Omental fat pad (tissue), 4 donors: ENCODE measurements at places on chromosomes 4 and X.

GRCh38 chr4:3010998-3011397 lies 47.6 kb downstream of the GRK4 start:
- no peak for DNase-seq

- DNase-seq = no peak
These were observed 31.6 kb upstream of the MRFAP1 start for GRCh38 chr4:6608758-6609414.

- DNase-seq = no peak
These were observed 11.7 kb downstream of the CFAP97 start for GRCh38 chr4:185192059-185192458.

DNA sequence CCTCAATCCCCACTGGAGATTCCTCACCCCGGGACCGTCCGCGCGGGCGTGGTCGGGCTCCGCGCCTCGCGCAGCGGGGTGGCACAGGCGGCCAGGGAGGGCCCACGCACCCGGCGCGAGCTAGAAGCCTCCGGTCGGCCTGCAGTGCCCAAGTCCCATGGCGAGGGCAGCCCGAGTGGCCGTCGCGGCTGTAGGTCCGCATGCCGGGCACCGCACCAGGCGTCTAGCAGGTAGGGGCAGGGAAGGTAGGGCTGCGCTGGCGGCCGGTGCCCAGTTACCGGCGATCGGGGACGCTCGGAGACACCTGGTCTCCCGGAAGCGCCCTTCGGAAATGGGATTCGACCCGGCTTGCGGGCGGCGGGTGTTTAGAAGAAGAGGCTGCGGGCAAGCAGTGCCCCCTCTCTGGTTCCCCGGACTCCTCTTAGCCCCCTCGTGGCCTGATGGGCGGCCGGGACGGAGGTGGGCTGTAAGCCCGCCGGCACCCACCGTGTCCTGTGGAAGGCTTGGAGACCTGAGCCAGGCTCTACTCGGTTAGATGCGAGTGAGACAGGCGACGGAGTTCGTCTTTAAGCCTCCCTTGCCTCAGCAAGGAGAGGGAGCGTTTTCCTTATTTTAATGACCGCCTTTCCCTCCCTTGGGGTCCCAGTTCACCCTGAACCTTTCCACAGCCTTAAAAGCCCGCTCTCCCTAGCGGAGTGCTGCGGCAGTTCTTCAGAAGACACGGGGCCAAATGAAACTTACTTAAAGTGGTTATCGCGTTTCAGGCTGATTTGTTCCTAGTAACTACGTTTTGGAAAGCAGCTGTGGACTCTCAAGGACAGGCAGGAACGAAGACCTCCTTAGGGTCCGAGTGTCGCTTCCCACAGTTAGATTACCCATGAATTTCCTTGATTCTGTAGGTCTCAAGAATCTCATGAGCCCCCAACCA lies 821 bp downstream of the SLITRK2 start:
- DNase-seq = no peak

GRCh38 chrX:135193740-135194139 lies 22.5 kb upstream of the CT55 start:
- DNase-seq = no peak

DNA sequence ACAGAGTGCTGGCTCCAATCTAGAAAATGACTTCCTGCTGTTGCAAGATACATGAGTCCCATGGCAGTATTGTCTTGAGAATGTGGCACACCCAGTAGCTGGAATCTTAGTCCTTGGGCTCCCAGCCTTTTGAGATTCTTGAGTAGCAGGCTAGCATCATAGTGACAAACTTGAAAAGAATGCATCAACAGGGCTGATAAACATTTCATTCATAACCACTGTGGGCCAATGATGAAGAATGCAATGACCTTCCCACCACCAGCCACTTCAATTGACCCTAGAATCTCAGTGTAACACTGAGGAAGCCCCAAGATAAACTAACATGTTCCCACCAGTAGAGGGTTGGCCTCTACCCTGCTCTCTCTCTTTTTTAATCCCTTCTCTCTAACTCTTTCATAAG lies 329.3 kb downstream of the GBA3 start:
- no peak for DNase-seq

DNA sequence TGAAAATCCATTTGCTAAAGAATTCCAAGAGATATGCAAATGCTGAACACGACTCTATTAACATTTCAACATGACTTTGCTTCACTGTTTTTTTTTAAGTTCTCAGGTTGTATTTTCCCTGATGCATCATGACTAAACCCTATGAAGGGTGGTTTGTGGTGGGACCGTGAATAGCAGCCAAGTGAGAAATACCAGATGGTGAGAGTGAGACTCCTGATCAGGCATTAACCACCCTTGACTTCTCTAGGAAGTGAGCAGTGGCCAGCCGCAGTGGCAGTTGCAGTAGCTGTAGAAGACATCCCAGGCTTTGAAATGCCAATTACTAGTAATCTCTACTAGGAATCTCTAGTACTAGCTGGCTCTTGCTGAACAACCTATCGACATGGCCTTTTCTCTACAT lies 383.4 kb downstream of the FAM133A start:
- DNase-seq = no peak

GRCh38 chr4:38820329-38821061 lies 15.9 kb upstream of the TLR1 start:
- no peak for DNase-seq

- DNase-seq = no peak
These were observed 185.5 kb upstream of the AFF2 start for GRCh38 chrX:148314876-148315275.

GRCh38 chr4:175306436-175306835 lies 388.3 kb downstream of the ADAM29 start:
- no peak for DNase-seq

DNA sequence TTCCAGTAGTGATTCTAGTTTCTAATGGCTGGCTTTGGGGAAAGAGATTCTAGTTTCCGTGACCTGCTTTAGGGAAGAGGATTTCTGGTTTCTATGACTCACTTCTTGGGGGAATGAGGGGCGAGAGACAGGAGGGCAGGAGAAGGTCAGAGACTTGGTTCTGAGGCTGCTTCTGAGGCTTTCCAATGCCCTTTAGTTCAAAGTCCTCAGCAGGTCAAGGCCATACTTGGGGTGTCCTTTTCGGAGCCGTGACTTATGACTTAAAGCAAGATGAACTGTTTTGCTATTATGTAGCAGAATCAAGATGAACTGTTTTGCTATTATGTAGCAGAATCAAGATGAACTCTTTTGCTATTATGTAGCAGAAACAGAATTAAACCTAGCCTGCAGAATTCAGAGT lies 52.2 kb upstream of the TLR3 start:
- DNase-seq = no peak

DNA sequence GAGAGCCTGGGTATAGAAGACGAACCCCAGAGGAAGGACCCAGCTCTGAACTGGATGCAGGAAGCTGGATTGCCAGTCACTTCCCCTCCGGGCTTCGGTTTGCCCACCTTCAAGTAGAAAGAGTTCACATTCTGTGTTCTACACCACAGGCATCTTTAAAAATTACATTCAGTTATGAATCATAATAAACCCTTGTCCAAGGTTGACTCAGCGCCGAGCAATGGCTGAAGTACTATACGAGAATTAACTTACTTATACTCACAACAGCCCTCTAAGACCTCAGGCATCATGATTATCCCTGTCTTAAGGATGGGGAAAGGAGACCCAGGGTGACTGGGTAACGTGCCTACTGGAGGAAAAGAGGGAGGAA lies 72.5 kb downstream of the EVC2 start:
- DNase-seq = no peak

DNA sequence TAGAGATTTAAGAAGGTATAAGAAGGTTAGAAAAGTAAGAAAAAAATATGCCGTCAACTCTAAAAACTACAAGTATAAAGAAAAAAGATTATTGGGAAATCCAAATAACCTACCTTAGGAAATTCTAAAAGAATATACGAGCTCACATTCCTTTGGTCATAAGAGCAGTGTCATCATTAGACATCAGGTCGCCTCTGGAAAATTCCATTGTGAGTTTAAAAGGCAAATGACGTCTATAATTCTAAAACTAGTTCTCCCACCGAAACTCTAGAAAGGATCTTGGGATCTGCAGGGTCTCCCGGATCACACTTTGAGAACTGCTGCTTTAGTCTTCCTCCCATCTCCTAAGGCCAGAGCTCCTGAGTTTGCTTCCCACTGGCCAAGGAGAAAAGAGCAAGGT lies 518 bp upstream of the SAT1 start:
- no peak for DNase-seq

- no peak for DNase-seq
These were observed 51.9 kb downstream of the CPZ start for GRCh38 chr4:8644461-8644891.

DNA sequence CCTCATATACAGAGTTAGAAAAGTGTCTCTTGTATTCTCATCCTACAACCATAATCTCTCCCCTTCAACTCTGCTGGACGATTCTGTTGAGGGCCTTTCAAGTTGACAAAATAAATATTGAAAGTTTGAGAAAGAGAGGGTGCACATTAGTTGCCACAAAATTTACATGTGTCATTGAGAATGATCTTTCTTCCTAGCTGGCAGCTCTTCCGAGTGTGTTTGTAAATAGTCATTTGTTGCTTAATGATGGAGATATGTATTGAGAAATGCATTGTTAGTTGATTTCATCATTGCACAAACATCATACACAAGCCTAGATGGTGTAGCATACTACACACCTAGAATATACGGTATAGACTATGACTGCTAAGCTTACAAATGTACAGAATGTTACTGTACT lies 632.8 kb upstream of the AMOT start:
- no peak for DNase-seq

DNA sequence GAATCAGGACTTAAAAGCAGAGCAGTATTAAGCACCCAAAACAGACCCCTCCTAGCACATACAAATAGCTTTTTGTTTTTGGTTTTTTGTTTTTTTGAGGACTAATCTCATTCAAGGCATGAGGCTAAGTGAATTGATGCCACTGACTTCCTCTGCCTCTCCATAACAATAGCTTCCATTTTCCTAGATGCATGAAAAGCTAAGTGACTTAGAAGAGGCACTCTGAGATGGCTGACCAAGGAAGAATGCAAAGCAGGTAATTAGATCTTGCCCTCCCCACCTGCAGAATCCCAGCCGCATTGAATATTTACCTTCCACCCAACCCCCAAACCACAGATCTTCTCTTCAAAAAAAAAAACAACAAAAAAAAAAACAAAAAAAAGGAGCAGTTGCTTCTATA lies 7.4 kb upstream of the KDR start:
- DNase-seq = no peak

DNA sequence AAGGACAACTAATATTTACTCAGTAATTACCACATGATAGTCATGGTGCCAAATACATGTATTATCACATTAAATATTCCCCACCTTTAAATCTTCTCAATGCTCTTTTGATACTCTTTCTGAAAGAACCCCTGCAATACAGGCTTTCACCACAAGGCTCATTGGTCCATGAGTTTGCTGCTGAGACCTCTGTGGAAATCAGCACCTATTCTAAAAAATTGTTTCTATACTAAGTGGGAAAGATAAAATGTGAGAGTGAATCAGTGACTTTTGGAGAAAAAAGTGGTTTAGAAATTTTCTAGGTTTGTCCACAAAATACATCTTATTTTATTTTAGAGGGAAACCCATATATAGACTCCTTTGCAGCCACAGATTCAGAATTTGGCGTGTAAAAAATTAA lies 257.3 kb downstream of the ZIC3 start:
- no peak for DNase-seq

DNA sequence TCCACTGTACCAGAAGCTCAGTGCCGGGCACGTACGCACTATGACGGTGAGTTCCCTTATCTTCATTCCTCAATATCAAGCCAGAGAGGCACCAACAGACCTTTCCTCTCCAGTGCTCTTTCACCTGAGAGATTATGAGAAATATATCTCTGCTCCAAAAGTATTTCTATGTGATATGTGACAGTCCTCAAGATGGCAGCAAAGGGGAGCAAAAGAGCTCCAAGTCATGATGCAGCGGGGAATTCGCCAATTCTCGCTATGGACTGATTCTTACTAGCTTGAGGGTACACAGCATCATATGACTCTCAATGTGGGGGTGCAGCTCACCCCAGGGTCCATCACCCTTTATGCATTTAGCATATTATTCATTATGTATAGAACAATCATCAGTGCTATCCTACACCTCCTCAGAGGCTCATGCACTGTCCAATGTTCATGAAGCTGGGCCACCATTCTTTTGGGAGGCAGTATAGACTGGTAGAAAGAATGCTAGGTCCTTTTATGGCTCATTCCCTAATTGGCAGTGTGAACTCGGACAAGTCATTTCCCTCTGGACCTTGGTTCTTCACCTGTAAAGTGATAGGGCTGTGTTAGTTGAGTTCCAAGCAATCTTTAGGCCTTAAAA lies 12.8 kb upstream of the IQSEC2 start:
- no peak for DNase-seq

DNA sequence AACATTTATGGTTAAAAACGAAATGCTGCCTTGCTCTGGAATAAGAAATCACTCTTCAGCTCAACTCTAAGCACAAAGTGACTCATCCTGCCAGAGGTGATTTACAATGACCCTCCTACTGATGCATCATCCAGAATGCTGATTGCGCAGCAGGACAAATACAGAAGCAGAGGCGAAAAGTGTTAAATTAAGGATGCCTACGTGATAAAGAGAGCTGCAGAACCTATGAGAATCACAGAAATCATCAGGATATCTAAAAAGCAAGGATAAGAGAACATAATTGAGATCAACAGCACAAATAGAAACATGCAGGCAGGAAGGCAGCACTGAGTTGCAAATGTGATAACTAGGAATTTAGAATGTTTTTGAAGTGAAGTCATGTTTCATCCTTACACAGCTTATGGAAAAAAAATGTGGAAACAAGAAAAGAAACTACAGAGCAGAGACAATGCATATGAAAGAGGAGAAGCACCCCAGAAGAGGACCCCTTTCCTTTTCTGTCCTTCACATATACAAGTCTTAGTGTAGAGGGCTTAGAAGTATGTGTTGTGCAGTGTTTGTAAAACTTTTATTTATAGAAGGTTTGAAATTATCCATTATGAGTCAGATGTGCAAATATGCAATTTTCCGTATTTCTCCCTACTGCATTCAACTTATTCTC lies 188.4 kb downstream of the SLC7A11 start:
- no peak for DNase-seq

DNA sequence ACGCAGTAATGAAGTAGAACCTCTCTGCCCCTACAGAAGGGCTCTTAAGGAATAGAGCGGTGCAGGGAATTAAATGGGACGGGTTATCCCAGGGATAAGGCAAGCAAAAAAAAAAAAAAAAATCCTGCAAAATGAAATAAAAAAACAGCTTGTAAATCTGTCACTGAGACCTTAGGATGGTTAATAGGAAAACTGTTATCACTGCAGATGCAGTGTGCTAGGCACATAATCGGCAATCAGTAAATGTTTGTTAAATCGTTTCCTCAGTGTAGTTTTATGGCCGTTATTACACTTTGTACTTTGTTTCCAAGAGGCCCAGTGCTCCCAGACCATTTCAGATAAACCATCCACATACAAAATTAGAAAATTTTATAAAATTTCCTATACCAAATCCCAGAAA lies 1.0 kb downstream of the HNRNPH2 start:
- DNase-seq = no peak

- no peak for DNase-seq
These were observed 1310.3 kb downstream of the RPA4 start for GRCh38 chrX:98194036-98194435.

DNA sequence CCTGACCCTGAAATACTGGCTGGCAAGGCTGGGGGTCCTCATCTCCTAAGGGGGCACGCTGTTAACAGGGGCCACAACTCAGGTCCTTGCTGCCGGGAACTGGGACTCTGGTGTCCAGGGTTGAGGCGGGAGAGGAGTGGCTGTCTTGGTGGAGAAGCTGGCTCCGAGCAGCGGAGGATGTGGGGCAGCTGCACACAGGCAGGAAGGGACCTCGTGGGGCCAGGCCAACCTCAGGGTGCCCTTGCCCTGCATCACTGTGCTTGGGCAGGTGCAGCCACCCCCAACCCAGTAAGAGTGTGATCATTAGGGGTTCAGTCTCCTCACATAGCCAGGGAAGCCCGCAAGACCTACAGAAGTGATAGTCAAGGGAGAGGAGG lies 12.6 kb upstream of the PDE6B start:
- no peak for DNase-seq
